H9 (cell line): ENCODE measurements at places on chromosomes 5 and 9. TPM values are rescaled to one million over a fixed set of nuclear protein-coding genes. Genes with fewer than 3 reads are reported as not detected.
A peak's percentile ranks its signal among the peaks of the same experiment; 100 is the strongest.

GRCh38 chr9:135512904-135513303 is 8.3 kb upstream of the LCN1 start:
- H3K4me1 ChIP-seq: 0 out of 2 replicates have a peak, but pooled peaks cover 2% of the 10 kb centered on the region
- peak; percentile 10 for DNase-seq
- no peak overlapping the region for H3K27ac ChIP-seq
- H3K36me3 ChIP-seq: no peaks in the 10 kb centered on the region

The LCP2 gene
- 0.09 TPM in 1 of 2 replicates, not detected in the other for total RNA-seq

DNA sequence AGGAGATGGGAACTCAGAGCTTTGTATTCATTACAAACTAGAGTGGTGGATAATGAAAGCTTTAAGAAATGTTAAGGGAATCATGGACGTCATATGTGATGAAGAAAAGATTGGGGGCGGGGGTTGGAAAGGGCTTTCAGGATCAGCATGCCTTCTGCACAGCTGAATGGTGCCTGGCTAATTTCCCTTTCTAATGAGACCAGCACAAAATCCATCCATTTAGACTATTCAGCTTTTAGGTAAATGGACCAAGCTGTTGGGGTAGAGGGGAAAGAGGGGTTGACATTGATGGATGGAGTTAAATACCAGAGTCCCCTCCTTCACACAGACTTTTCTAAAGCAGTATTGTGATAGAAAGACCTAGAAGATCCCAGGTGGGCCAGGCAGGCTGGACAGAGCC is 737.9 kb upstream of the WWC1 start:
- H3K27me3 ChIP-seq: no peaks in the 10 kb centered on the region
- no peak for DNase-seq
- H3K36me3 ChIP-seq: no peaks in the 10 kb centered on the region
- peaks cover 8% of the 10 kb centered on the region; the same call in 1 of the 2 replicates for H3K4me1 ChIP-seq
- H3K4me3 ChIP-seq: no peak overlapping the region
- no peak overlapping the region for H3K27ac ChIP-seq

The EGFLAM gene
- total RNA-seq: 0.33 TPM in 2 replicates

- H3K4me1 ChIP-seq: no peaks in the 10 kb centered on the region
- no peak for DNase-seq
- no peaks in the 10 kb centered on the region for H3K36me3 ChIP-seq
Measured at GRCh38 chr5:154002093-154002492, 36.6 kb downstream of the FAM114A2 start.

- H3K27ac ChIP-seq: no peak overlapping the region
- no peak overlapping the region for H3K4me3 ChIP-seq
- no peak for DNase-seq
- H3K36me3 ChIP-seq: no peaks in the 10 kb centered on the region
- no peaks in the 10 kb centered on the region for H3K27me3 ChIP-seq
- H3K4me1 ChIP-seq: no peaks in the 10 kb centered on the region
Measured at GRCh38 chr5:7209658-7210057, 186.3 kb upstream of the ADCY2 start.

DNA sequence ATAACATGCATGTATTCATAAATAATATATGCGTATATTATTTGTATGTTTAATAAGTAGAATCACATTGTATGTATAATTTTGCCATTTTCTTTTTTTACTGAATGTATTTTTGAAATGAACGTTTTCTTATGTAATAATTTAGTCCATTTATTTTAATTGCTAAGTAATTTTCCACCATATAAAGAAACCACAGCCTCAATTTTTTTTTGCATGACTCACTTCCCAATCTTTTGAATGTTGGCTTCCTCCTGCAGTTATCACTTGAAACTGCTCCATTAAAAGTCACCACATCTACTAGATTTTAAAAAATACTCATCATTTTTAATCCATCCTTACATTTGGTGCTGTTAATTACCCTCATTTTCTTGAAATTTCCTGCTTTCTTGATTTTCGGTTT is 363.3 kb upstream of the MEF2C start:
- no peaks in the 10 kb centered on the region for H3K36me3 ChIP-seq
- no peaks in the 10 kb centered on the region for H3K27me3 ChIP-seq
- DNase-seq: no peak

DNA sequence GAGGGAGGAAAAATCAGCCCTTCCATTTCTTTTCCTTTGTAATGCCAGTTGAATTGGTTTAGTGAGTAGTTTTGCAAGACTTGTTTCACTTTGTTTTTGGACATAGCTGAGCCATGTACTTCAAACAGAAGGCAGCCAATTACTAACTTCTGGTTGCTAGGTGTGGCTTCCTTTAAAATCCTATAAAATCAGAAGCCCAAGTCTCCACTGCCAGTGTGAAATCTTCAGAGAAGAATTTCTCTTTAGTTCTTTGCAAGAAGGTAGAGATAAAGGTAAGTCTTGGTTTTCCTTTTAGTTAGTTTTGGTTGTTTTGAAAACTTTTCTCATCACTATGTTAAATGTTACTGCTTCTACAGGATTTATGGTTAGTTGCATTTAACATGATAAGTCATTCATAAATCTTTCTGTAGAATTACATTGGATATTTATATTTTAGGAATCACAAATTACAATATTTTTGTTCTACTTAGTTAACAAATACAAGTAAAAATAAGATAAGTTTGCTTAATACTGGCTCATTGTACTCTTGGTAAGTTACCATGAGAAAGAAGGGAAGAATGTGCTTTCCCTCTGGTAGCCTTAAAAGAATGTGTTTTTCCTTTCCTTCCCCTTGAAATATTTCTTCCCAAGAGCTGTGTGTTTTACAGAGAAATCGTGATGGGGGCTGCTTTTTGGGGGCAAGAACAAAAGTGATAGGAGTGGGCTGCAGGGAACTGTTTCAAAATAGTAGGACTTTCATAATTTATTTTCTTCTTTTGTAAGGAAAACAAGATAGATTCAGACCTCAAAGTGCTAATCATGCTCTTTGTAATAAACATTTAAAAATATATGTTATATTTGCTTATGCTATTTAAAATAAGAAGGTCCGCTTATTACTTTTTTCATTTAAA is at the start of gene ANXA1:
TSS of gene ANXA1 (plus strand) at position 213 of the 890 bp plus-strand sequence. CDS start 6,671 bp downstream, outside the sequence.
- no peaks in the 10 kb centered on the region; the same call in 1 of the 2 replicates for H3K4me1 ChIP-seq
- H3K27me3 ChIP-seq: no peaks in the 10 kb centered on the region
- no peak for DNase-seq
- H3K27ac ChIP-seq: peak within 1 kb of the TSS; percentile 52
- no peaks in the 10 kb centered on the region for H3K36me3 ChIP-seq

DNA sequence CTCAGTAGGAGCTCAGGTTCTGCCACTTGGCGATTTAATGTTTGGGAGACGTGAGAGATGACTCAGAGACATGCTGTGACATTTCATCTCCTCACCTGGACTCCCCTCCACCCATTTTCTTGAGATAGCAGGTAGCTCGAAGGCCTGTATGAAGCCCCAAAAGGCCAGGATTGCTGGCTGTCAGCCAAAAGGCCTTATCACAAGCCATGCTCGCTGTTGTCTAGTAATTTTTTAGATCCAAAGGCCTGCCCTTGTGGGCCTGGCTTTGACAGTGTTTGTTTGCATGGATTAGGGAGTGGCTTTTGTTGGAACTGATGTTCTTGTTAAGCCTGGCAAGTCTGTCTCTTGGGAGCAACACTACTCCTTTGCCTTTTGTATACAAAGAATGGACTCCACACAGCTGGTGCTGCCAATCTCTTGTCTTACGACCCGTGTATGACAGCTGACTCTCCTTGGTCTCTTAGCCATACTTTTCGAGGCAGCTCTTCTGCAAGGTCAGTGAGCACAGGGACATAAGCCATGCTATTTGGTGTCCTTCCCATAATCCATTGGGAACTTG is 22.7 kb downstream of the CAVIN4 start:
- no peaks in the 10 kb centered on the region for H3K27me3 ChIP-seq
- no peak overlapping the region for H3K27ac ChIP-seq
- no peak for DNase-seq
- peaks cover 3% of the 10 kb centered on the region; the same call in 1 of the 2 replicates for H3K4me1 ChIP-seq

The PLAC8L1 gene
- total RNA-seq: 0.52 and 0.64 TPM in 2 replicates

- no peak overlapping the region for H3K4me3 ChIP-seq
- no peaks in the 10 kb centered on the region for H3K4me1 ChIP-seq
- H3K27me3 ChIP-seq: no peaks in the 10 kb centered on the region; the same call in 1 of the 2 replicates
- H3K36me3 ChIP-seq: no peaks in the 10 kb centered on the region
- DNase-seq: no peak
- H3K27ac ChIP-seq: no peak overlapping the region
Measured at GRCh38 chr5:150626853-150627276, 13.6 kb upstream of the SYNPO start.

- H3K4me3 ChIP-seq: no peak overlapping the region
- no peaks in the 10 kb centered on the region for H3K36me3 ChIP-seq
- H3K27ac ChIP-seq: no peak overlapping the region
- DNase-seq: no peak
- H3K4me1 ChIP-seq: no peaks in the 10 kb centered on the region
Measured at GRCh38 chr9:102273952-102274351, 535.5 kb upstream of the GRIN3A start.

The OSTF1 gene
- total RNA-seq: 16.1 and 16.4 TPM in 2 replicates

GRCh38 chr9:137055385-137056364 is 1.8 kb upstream of the ENTPD2 start:
- no peak overlapping the region for H3K27ac ChIP-seq
- H3K36me3 ChIP-seq: no peaks in the 10 kb centered on the region
- no peaks in the 10 kb centered on the region for H3K4me1 ChIP-seq
- DNase-seq: no peak

DNA sequence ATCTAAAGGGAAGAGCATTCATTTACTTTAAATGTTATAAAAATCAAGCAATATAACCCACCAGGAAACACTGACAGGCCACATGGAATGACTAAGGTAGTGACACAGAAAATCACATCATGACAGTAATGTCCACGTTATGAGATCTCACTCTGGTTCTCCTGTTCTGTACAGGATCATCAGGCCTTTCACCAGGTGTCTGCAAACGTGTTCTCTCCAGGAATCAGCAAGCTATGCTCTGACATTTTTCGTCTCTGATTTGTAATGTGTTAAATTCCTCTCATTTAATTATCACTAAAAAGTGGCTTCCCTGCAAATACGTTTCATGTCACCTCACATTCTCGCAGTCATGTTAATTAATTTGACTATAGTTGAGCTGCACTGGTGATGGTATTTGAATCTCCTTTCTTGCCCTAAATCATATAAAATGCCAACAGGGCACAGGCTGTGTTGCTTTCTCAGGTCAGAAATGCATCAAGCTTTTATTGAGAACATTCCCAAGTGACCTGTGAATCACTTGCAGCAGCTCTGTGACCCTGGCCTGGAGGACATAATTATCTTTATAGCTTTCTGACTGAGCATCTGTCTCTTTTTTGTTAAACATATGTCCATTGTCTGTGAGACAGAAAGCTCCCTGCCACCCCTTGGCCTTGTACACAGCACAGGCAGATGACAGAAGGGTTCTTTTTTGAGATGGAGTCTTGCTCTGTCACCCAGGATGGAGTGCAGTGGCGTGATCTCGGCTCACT is 196.2 kb downstream of the DIRAS2 start:
- H3K4me3 ChIP-seq: no peak overlapping the region
- peaks cover 8% of the 10 kb centered on the region; the same call in 1 of the 2 replicates for H3K4me1 ChIP-seq
- no peak overlapping the region for H3K27ac ChIP-seq
- no peak for DNase-seq

DNA sequence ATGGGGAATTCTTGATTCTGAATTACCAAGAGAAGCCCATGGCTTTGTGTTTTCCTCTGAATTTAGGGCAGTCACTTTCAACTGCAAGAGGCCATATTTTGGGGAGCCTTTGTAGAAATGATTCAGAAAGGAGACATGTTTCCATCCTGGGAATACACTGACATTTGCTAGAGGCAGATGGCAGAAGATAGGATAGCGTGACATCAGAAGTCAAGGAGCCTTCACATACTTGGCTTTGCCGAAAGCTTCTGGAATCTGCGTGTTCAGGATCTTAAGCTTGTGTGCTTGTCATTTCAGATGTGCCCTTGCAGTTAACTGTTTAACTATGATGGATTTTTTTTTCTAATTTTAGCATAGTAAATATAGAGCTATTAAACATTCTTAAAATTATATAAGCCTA is 296.2 kb downstream of the ARHGEF28 start:
- H3K4me3 ChIP-seq: no peak overlapping the region
- DNase-seq: no peak
- no peaks in the 10 kb centered on the region for H3K36me3 ChIP-seq
- no peak overlapping the region for H3K27ac ChIP-seq
- no peaks in the 10 kb centered on the region for H3K4me1 ChIP-seq

- H3K27ac ChIP-seq: no peak overlapping the region
- no peak overlapping the region for H3K4me3 ChIP-seq
- DNase-seq: no peak
- H3K27me3 ChIP-seq: no peaks in the 10 kb centered on the region
Measured at GRCh38 chr9:15248621-15249020, 58.4 kb downstream of the TTC39B start.

The NOTCH1 gene
- total RNA-seq: 63.7 and 71.6 TPM in 2 replicates

The WDR38 gene
- total RNA-seq: not detected in 2 replicates

The SEMA5A gene
- total RNA-seq: 4.1 and 4.3 TPM in 2 replicates

GRCh38 chr5:107542428-107542827 is 128.3 kb downstream of the EFNA5 start:
- no peaks in the 10 kb centered on the region for H3K27me3 ChIP-seq
- no peak overlapping the region for H3K4me3 ChIP-seq
- H3K4me1 ChIP-seq: no peaks in the 10 kb centered on the region
- H3K36me3 ChIP-seq: no peaks in the 10 kb centered on the region
- no peak overlapping the region for H3K27ac ChIP-seq

GRCh38 chr5:5335700-5336264 is 86.7 kb upstream of the ICE1 start:
- peaks cover 8% of the 10 kb centered on the region; the same call in 1 of the 2 replicates for H3K4me1 ChIP-seq
- DNase-seq: no peak
- H3K4me3 ChIP-seq: no peak overlapping the region
- H3K36me3 ChIP-seq: 0 out of 2 replicates have a peak, but pooled peaks cover 2% of the 10 kb centered on the region
- no peak overlapping the region for H3K27ac ChIP-seq

- DNase-seq: no peak
- H3K4me3 ChIP-seq: no peak overlapping the region
- no peak overlapping the region for H3K27ac ChIP-seq
- no peaks in the 10 kb centered on the region for H3K27me3 ChIP-seq
Measured at GRCh38 chr9:38048316-38048969, 20.6 kb downstream of the SHB start.

GRCh38 chr5:168227001-168227400 is 64.4 kb upstream of the WWC1 start:
- no peaks in the 10 kb centered on the region for H3K4me1 ChIP-seq
- H3K4me3 ChIP-seq: no peak overlapping the region
- no peaks in the 10 kb centered on the region for H3K27me3 ChIP-seq
- H3K27ac ChIP-seq: no peak overlapping the region
- DNase-seq: no peak

The HBEGF gene
- 2.4 and 2.5 TPM in 2 replicates for total RNA-seq

GRCh38 chr9:42386477-42386876 is 203.0 kb downstream of the SPATA31A6 start:
- no peak overlapping the region for H3K27ac ChIP-seq
- H3K27me3 ChIP-seq: no peaks in the 10 kb centered on the region
- no peaks in the 10 kb centered on the region for H3K4me1 ChIP-seq
- H3K36me3 ChIP-seq: no peaks in the 10 kb centered on the region

The RAD23B gene
- total RNA-seq: 154 and 165 TPM in 2 replicates

GRCh38 chr9:19298436-19299000 is 68.0 kb downstream of the DENND4C start:
- no peaks in the 10 kb centered on the region for H3K27me3 ChIP-seq
- no peak overlapping the region for H3K4me3 ChIP-seq
- no peak for DNase-seq
- H3K36me3 ChIP-seq: peaks cover 30% of the 10 kb centered on the region
- no peaks in the 10 kb centered on the region for H3K4me1 ChIP-seq

The PCDHB11 gene
- total RNA-seq: 1.9 and 2.0 TPM in 2 replicates

The STK32A gene
- 0.99 and 1.3 TPM in 2 replicates for total RNA-seq
